ENCODE measurements at places on chromosomes 1 and 21.

DNA sequence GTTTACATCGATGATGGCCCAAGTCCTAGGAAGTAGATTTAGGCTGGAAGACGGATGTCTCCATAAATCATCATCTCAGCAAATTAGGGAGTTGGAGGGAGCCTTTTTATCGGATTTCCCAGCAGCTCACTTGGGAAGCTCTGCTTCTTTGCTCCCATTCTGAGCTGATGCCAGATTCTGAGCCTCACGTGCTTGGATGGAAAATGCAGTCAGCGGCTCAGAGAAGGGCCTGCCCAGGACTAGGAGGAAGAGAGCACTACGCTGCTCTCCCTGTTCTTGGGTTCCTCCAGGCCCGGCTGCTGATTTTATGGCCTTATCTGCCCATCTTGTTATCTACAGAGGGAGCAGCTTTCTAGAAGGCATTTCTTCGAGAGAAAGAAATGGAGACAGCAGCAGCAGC is 42.0 kb downstream of the UBIAD1 start:
- no peak for DNase-seq

- no peak for DNase-seq
These were observed 139.1 kb upstream of the ZC3H11B start for GRCh38 chr1:219751870-219752507.

- DNase-seq: no peak
These were observed 168.9 kb upstream of the KAZN start for GRCh38 chr1:14429577-14429976.

- no peak for DNase-seq
These were observed 3.6 kb downstream of the KRTAP10-8 start for GRCh38 chr21:44615466-44615865.

- DNase-seq: peak; percentile 58
These were observed 13.2 kb downstream of the HMGB4 start for GRCh38 chr1:33876970-33877650.

- DNase-seq: no peak
These were observed 245.3 kb upstream of the RAB4A start for GRCh38 chr1:229025576-229025975.

DNA sequence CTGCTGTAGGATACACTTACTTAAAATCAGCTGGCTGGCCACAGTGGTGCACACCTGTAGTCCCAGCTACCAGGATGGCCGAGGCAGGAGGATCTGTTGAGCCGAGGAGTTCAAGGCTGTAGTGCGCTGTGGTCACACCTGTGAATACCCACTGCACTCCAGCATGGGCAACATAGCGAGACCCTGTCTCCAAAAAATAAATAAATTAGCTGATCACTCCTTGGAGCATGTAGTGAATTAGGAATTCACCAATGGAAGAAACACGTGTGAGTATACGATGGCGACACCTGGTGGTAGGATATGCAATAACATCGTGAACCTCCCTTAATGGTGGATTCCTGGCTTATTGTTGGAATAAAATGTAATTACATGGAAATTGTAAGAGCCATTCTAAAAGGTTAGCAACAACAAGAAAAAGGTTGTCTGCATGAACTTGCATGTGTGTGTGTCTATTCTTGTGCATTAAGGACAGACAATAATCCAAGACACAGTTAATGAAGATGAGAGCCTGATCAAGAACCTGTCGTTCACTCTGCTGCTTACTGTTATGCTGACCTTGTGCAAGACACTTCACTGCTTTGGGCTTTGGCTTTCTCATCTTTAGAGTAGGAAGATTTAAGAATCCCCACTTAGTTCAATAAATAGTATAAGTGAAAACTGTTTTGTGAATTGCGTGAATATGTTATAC is 38.6 kb upstream of the COX20 start:
- peak; percentile 87 for DNase-seq

All from adipocyte (in vitro differentiated cells).